ENCODE measurements at places on chromosomes 3 and 15.

GRCh38 chr3:38281895-38282686 lies at the start of gene SLC22A14:
TSS of gene SLC22A14 (plus strand) at chr3:38282294. CDS start at chr3:38306027, 23,733 bp downstream.
- no peak within 1 kb of the TSS for H3K27ac ChIP-seq
- H3K4me1 ChIP-seq: no peaks in the 10 kb centered on the region
- no peaks in the 10 kb centered on the region for H3K36me3 ChIP-seq
- H3K27me3 ChIP-seq: no peaks in the 10 kb centered on the region

DNA sequence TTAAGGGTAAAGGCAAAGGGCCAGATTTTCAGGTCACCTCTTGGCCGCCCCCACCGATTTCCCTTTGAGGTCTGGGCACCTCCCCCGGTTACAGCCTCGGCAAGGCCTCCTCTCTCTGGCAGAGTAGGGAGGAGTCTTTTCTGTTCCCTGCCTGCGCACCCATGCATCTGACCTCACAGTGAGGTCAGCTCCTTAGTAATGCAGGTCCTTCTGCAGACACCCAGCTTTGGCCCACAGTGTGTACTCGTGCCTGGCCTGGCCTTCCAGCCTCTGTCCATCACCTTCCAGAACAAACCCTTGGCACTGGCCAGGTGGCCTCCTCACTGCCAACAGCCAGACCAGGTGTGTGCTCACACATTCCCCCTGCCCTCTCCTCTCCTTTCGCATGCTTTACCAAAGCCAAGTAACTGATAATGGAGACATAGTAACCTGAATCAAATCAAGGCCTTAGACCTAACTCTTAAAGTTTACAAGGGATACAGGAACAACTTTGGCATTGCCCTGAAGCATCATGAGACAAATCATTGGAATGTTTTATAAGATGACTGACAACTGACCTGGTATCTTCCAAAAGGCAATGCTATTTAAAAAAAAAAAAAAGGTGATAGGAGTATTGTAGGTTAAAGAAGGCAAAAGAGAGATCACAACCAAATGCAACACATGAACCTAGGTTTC lies 61.3 kb downstream of the CORO2B start:
- H3K27ac ChIP-seq: peak overlapping the region; percentile 2
- no peaks in the 10 kb centered on the region for H3K27me3 ChIP-seq
- H3K36me3 ChIP-seq: no peaks in the 10 kb centered on the region
- H3K4me3 ChIP-seq: no peak overlapping the region
- no peak for DNase-seq

GRCh38 chr3:24185738-24186384 lies 240.8 kb downstream of the NR1D2 start:
- no peak overlapping the region for H3K27ac ChIP-seq
- DNase-seq: peak; percentile 35
- no peaks in the 10 kb centered on the region for H3K27me3 ChIP-seq
- no peaks in the 10 kb centered on the region for H3K36me3 ChIP-seq
- H3K4me1 ChIP-seq: peaks cover 13% of the 10 kb centered on the region

DNA sequence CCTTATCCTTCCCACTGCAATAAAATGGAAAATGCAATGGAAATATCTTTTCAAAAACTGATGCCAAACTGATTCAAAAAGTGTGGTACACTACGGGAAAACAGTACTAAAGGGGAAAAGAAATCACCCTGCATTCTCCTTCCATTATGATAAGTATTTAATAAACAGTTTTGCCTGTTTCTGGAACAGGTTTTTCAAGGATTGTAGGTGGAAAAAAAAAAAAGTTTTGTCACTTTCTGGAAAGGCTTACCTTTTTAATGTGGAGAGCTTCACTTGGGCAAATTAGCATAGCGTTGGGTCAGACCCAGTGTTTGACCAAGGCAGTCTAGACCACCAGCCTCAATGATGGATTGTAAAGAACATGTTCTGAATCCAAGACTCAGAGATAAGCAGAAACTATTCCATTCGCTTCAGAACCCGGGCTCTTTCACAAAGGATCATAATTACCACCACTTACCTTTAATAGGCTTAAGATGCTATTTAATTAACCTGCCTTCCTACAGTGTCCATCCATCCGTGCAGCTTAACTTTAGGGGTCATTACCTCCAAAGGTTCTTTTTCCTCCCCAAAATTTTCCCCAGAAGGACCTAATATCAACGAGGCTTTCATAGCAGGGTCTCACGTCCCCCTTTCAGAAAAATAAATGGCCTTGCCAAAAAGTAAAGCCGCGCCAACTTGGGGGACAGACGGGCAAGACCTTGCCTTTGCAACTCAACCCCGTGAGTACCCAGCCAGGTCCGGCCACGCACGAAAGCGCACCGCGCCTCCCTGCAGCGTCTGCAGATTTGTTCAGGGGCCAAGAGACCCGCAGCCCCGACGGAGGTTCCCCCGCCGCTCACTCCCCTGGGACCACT lies 1.0 kb downstream of the DCBLD2 start:
- H3K4me1 ChIP-seq: peaks cover 32% of the 10 kb centered on the region
- H3K36me3 ChIP-seq: no peaks in the 10 kb centered on the region
- no peak for DNase-seq
- no peaks in the 10 kb centered on the region for H3K27me3 ChIP-seq

All from heart left ventricle (tissue), 16 donors.